ENCODE measurements at places on chromosomes 5 and 9.
A peak's percentile ranks its signal among the peaks of the same experiment; 100 is the strongest.

DNA sequence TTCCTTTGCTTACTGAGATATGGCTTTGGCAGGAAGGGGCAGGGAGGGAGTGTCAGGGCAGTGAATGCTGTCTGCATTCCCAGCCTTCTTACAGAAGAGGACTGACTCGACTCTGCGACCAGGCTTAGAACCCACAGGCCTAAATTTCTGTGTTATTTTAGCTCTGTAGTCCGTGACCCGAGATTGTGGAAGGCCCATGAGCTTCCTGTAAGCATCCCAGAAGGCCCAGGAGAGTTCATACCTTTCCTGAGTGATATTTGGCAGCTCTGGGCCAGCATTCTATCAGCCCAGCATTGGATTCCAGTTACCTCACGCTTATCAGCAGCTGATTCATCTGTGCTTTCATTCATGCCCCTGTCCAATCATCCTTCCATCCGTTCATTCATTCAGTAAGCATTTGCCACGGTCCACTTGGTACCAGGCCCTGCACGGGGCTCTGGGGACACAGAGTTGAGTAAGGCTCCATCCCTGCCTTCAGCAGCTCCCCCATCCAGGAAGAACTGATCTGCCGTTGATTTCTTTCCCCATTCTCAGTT, 28.2 kb upstream of the RPL26L1 start:
- no peak for DNase-seq

GRCh38 chr5:172870715-172871461, 36.8 kb downstream of the ERGIC1 start:
- DNase-seq: no peak

GRCh38 chr9:79111653-79112052, 460.1 kb upstream of the TLE4 start:
- DNase-seq: no peak

DNA sequence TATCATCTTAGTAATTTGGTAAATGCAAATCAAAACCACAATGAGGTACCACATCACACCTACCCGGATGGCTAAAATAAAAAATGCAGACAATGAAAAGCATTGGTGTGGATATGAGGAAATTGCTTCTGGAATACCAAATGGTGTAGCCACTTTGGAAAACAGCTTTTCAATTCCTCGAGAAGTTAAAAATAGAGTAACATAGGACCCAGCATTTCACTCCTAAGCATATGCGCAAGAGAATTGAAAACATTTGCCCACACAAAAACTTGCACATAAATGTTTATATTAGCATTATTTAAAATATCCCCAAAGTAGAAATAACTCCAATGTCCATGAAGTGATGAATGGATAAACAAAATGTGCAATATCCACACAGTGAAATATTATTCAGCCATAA, 608.7 kb downstream of the ISL1 start:
- DNase-seq: no peak

DNA sequence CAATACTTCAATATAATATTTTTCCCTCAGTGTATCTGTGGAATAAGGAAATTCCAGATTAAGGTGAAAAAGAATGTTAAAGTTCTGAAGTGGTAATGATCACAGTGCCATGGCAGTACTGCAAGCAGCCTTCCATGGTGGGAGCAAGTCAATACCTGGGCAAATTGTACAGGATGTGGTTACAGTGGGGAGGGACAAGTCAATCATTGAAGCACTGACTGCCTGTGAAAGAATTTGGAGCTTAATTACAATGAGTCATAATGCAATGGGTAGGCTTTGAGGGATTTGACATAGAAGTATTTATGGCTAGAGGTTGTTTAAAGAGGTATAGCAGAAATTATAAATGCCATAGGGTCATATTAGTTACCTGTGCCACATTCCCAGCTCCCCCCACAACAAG, 786.5 kb upstream of the ACO1 start:
- DNase-seq: no peak

DNA sequence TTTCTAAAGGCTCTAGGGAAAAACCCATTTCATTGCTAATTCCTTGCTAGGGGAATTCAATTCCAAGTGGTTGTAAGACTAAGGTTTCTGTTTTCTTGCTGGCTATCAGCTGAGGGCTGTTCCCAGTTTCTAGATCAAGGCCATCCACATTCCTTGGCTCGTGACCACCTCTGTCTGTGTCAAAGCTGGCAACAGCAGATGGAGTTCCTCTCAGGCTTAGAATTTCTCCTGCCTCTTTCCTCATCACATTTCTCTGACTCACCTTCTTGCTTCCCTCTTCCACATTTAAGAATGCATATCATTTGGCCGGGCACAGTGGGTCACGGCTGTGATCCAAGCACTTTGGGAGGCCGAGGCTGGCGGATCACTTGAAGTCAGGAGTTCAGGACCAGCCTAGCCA, 19.0 kb downstream of the DAB2IP start:
- no peak for DNase-seq

DNA sequence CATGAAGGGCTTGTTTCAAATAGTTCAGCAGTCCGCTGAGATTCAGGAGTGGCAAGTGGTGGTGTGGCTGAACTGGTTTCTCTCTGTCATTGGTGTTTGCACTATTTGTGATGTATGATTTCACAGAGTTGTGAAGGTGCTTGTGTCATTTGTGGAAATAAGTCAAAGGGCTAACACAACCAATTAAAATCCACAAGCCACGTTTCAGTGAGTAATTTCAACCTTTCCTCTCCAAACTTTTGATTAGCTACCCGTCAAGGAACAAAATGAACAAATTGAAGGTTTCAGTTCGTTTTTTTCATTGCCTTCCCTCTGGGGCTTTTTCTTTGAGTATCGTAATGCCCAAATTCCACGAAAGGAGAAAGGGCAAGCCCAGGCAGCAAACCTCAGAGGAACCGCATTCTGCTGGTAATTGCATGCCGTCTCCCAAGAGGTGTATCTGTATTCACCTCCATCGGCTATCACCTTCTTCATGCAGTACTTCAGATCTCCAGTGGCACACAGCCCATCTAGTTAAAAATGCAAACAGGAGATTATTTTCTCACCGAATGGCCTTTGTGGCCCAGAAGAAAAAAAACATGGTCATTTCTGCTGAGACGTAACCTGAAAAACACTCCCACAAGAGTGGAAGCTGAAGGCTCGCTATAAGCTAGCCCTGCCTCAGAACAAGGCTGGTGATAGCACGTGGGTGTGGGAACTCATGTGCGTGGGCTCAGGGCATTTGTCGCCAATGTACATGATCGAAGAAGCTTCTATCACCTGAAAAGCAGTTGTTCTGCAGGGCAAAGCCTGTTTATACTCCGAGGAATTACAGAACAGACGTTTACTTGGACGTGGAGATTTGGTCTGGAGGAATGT, 197.1 kb downstream of the NR3C1 start:
- no peak for DNase-seq

DNA sequence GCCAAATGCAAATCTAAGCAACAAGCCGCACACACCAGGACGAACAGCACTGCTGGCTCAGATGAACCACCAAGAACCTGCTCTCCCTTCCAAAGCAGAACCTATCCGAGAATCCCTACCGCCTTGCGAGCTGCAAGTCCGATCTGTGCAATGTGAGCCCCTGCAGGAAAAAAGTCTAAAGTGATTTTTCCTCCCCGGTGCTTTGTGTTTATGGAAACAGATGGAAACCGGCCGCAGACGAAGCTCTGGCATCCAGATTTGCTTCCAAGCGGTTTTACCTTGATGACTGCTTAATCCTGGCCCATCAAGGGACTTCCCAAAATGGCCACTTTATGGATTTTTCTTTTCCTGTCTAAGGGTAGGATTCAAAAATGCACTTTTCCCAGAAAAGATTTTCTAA, 112.5 kb downstream of the VAV2 start:
- no peak for DNase-seq

DNA sequence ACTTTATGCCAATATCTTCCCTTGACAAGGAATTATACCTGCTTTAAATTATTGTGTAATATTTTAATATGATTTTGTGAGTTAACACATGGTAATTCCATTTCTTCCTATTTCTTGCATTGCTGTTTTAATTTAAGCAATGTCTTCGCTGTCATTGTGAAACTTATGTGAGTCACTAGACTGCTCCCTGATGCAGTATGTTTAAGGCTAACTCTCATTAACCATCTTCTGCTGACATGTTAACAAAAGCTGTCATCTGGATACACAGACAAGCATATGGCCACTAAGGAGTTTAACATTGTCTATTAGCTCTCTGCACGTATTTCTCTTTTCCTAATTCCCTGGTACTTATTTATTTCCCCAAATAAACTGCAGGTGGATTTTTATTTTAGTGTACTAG, 980.8 kb upstream of the CTNND2 start:
- DNase-seq: peak; percentile 9

DNA sequence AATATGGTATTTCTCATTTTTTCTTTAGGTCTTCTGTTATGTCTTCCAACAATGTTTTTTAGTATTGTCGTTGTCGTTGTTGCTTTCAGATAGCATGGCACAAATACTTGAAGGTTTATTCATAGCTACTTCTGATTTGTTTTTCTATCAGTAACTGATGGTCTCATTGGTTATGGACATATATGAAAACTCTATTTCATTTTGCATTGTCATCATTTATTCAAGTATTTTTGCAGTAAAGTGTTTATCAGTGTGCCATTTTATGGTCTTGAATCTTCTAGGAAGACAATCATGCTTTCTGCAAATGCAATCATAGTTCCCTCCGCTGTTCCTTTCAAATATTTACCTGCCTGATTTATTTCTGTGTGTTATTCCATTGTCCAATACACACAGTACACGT, 44.0 kb upstream of the PRUNE2 start:
- no peak for DNase-seq

DNA sequence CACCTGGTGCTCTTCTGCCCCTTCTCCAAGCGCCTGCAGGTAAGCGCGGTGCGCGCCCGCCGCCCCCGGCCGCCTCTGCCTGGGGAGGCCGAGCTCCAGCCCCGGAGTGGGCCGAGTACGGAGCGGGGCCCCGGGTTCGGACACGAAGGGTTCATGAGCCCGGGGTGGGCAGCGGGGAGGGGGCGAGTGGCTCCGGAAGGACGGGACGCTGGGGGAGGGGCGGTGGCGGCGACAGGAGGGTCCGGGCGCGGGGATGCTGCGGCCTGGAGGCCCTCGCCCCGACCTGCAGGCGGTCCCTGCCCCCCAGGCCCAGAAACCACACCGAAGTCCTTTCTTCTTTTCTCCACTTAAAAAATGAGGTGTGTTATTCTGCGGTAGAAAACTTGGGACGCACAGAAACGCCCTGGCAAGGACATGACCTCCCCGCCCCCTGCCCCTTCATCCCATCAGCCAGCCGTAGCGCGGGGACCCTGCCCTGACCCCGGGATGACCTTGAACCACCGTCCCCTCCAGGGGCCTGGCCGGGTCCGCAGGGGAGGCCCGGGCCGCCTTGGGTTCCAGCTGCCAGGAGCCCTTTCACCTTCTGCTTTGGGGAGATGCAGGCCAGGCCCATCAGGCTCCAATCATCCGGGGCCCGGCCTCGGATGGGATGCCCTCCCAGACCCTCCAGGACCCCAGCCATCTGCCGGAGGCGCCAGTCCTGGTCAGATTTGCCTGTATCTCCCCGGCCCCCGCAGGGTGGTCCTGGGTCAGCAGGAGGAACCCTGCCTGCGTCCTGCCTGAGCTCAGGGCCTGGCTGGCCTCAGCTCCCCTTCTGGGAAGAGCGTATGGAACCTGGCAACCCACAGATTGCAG, 545 bp downstream of the DIPK1B start:
- no peak for DNase-seq

GRCh38 chr9:129885018-129885669, 49.9 kb downstream of the USP20 start:
- DNase-seq: no peak

GRCh38 chr5:88094906-88095496, 173.6 kb downstream of the TMEM161B start:
- DNase-seq: no peak

DNA sequence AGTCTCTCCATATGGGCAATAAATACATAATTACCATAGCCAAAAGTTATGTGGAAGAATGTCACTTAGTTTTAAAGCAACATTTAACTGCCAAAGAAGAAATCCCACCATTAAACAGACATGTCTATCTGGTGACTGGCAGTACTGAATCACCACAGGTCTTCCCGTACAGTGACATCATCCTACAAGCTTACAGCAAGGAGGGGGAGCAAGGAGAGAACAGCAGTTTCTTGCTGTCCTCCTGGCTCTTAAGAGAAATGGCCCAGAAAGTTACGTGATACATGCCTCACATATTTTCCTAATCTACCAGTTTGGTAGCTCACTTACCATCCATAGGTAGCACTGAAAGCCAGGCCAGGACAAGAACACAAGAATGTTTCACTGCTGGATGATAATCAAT, 671.0 kb downstream of the DMRTA1 start:
- DNase-seq: no peak
